ENCODE measurements at places on chromosomes 6 and 20.

DNA sequence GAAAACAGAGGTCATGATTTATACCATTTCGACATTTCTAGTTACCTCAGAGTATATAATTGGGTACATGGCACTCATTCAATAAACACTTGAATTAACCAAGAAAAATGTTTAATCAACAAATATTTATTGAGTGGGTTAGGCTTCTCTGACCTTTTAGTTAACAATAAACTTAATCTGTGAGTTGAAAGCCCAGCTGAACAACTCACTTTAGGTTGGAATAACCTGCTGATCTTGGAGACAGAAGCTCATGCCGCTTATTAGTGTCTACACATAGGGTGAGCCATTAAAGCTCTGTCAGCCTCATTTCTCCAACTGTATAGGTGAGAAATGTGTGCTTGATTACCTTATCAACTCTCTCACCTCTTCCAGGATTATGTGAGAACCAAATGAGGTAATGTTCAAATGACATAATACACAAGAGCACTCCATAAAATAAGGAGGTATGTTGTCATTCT lies 98.2 kb upstream of the DTNBP1 start:
- DNase-seq: no peak

DNA sequence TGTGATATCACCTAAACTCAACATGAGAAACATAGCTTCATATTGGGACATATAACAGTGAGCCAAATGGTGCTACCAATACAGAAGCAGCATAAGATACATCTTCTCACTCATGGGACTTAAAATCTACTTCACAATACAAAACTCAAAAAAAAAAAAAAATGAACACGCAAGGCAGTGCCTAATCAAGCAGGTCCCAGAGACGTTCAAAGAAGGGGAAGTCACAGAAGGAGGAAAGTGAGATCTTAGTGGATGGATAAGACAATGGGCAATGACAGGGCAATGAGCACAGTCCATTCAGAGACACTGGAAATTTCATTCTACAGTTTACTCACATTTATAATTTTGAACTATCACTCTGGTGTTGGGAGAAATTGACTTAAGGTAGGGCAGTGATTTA lies 88.3 kb downstream of the FAM50B start:
- no peak for DNase-seq

- DNase-seq: no peak
Observed at GRCh38 chr6:107843400-107843799, 19.3 kb upstream of the SCML4 start.

DNA sequence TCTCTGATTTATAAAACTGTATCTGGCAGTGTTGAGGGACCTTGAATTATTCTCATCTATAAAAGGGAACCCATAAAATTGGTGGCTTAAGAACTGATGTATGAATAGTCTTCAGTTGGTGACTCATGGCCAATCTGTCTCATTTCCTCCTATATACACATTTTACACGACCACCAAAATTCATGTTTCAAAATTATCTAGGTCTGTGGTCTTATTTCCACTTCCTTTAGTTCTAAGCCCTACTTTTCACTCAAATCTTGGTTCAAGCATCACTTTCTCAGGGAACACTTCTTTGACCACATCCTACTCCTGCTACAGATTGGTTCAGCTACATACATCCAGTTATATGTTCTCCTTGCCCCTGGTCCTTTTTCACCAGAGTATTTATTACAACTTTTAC lies 18.6 kb upstream of the ENPP1 start:
- no peak for DNase-seq

- no peak for DNase-seq
Observed at GRCh38 chr20:16000112-16000511, 573.1 kb downstream of the KIF16B start.

DNA sequence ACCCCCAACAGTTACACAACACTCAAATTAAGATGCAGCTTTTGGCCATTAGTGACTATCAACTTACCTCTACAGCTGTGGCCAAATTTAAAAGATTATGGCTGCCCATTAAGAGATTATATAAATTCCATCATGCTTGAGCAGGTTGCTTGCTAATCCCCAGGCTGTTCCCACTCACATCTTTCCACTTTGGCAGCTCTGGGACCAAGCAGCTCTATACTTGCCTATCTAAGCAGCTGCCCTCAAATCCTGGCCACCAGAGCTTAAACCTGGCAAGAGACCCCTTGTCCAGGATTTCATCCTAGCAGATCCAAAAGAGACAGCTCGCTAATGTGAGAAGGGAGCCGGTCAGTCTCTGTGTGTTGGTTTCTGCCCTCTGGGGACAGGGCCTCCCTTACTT lies 127.9 kb downstream of the SLC23A2 start:
- DNase-seq: no peak

Measured in esophagus squamous epithelium (tissue), 5 donors.